ENCODE measurements at places on chromosomes 2 and 18. TPM values are rescaled to one million over a fixed set of nuclear protein-coding genes. Genes with fewer than 3 reads are reported as not detected.

The RAB17 gene
- polyA plus RNA-seq = 18.0 TPM

DNA sequence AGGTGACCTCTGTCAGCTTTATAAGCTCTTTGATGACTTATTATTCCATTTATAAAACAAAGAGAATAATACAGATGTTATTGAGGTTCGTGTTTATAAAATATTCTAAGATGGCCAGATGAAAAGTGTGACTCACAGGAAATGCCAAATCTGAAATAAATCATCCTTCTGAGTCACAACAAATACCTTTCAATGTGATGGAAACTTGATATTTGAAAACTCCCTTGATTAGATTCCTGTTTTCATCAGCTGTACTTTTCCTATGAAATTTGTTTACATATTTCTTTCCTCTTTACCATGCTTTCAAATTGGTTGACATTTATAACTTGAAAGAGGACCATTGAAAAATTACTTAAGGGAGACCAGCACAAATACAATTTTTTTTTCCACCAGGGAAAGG is 30.6 kb upstream of the PPP1R1C start:
- DNase-seq = no peak

The ALPP gene
- 0.09 TPM for polyA plus RNA-seq

The CERS6 gene
- polyA plus RNA-seq = 50.6 TPM

- DNase-seq = no peak
Measured at GRCh38 chr18:13481820-13482617, 244.3 kb downstream of the FAM210A start.

The CNTNAP5 gene
- 0.32 TPM for polyA plus RNA-seq

The CAPN14 gene
- 0.08 TPM for polyA plus RNA-seq

DNA sequence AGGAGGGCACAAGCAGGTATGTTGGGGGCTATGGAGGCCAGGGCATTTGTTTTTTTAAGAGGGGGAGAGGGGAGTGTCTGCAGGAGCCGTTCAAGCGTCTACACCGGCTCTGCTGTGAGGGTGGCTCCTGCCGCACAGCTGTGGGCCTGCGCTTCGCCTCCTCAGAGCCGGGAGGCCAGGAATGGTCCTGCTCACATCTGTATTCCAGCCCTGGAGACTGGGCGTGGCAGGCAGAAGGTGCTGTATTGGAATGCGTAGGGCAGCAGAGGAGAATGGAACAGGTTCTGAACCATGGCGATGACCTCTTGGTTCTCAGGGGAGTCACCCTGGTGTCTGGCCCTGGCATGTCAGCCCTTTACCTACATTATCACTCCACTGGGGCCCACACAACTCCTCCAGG is 26.8 kb upstream of the INHBB start:
- DNase-seq = no peak

The RAB6C gene
- 0.85 TPM for polyA plus RNA-seq

The GREB1L gene
- 2.9 TPM for polyA plus RNA-seq

The DTNA gene
- 18.5 TPM for polyA plus RNA-seq

The SERTAD2 gene
- 23.7 TPM for polyA plus RNA-seq

The KCNK3 gene
- 1.1 TPM for polyA plus RNA-seq

The PLEKHH2 gene
- 70.1 TPM for polyA plus RNA-seq

DNA sequence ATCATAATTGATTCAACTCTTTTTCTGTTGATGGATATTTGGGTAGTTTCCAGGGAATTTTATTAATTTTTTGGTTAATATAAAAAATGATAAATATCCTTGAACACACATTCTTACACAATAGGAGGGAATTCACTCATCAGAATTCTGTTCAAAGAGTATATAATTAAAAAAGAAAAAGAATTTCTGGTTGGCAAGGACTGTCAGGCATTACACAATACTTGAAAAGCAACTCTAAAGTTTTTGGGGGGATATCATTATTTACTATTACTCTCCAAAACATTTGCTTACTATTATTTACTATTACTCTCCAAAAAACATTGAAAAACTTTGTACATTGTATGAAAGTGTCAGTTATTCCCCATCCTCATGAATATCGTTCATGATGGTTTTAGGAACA is 38.0 kb downstream of the G6PC2 start:
- no peak for DNase-seq

GRCh38 chr2:220857368-220857767 is 714.7 kb downstream of the EPHA4 start:
- no peak for DNase-seq

Data from left renal cortex interstitium (tissue), 4 donors.